IPS DF 19.7 (cell line): ENCODE measurements at places on chromosomes 3 and 15.
A peak's percentile ranks its signal among the peaks of the same experiment; 100 is the strongest.

DNA sequence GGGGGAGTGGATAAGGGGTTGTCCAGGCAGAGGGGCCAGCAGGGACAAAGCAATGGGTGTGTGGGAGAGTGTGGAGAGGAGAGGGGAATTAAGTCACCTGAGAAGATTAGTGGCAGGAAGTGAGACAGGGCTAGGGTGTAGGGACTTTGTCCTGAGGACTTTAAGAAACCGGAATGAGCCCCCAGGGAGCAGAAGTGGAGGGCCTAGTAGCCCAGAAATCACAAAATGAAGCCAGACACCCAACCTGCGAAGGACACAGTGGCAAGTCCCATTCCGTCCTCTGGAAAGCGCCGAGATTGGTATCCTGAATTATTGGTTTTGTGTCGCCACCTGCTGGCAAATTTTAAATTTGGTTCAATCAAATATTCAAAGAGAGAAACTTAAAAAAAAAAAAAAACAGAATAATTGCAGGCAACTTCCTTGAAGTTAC is 78.0 kb upstream of the SLC25A36 start:
- DNase-seq = peak; percentile 23

DNA sequence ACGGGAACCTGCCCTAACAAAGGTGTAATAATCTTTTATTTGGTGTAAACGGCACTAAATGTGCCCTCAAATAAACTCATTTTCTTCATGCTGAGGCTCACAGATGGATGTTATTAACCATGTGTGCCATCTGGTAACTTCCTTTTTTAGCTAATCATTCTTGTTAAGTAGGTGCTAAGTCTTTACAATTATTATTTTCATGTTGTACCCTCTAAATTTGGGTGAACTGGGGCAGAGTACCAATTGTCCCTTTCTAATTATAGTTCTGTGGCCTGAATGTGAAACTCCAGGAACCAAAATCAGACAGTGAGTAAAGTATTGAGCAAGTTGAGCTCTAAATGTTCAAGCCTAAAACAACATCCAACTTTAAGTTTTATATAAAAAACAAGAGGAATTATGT is 220.7 kb upstream of the CADM2 start:
- no peak for DNase-seq

DNA sequence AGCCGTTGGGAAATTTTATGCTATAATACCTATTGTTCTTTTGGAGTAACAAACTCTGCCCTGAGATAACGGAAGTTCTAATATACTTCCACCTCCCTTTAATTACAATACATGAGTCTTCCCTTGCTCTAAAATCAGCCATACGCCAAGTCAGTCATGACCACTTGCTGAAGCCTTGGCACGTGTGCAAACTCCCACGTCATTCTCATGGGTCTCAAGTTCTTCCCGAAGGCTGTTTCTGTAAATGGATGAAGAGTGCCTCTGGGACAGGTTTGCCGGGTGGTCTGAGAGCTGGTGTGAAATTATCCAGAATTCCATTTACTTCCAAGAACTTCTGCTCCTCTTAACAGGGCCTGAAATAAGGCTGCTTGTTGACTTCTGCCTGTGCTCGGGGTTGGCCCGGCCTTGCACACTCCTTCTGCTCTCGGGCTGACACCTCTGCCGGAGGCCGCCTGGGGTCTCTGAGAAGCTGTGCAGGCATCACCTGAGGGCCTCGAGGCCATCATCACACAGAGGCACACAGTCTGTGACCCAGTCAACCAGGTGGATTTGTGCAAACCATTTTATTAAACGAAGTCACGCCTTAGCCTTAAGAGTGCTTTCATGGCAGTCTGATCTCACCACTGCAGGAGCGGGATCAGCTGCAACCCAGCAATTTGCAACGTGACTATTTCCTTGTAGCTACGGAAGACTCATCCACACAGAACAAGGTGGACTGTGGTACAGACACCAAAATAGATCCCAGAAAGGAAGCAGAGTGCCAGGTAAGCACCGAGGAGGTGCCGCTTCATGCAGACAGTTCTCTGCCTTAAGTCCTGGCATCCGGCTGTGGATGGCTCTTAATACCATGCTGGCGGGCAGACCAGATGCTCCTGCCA is 120.1 kb downstream of the ADAMTS17 start:
- DNase-seq = no peak

DNA sequence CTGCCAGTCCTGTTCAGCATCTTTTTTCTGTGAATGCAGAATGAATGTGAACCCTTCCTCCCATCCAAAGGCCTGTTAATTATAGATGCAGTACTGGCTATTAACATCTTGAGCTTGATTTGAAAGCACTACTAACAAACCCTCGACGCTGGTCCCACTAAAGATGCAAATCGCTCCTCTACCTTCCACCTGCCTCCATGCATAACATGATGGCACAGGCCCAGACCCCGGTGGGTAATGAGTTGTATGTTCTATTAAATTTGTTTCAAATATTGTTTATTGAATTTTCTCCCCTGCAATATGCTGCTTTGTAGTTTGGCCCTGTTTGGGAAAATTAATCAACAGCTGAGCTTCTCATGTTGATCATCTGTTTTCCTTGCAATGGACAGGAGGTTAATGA is 69.3 kb downstream of the RAB11A start:
- DNase-seq = no peak

DNA sequence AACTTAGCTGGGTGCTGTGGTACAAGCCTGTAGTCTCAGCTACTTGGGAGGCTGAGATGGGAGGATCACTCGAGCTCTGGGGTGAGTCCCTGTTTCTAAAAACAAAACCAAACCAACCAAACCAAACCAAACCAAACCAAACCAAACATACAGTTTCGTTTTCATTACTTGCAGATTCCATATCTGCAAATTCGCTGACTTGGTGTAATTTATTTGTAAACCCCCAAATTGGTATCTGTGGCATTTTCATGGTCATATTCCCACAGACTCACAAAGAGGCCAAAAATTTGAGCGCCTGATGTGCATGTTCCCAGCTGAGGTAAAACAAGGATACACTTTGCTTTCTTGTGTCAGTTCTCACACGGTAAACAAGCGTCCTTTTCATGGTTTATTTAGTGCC is 1138.3 kb downstream of the ROBO1 start:
- no peak for DNase-seq
